ENCODE measurements at places on chromosomes 6 and 20.

- DNase-seq = no peak
Observed at GRCh38 chr20:44479643-44480042, 4.0 kb downstream of the TTPAL start.

DNA sequence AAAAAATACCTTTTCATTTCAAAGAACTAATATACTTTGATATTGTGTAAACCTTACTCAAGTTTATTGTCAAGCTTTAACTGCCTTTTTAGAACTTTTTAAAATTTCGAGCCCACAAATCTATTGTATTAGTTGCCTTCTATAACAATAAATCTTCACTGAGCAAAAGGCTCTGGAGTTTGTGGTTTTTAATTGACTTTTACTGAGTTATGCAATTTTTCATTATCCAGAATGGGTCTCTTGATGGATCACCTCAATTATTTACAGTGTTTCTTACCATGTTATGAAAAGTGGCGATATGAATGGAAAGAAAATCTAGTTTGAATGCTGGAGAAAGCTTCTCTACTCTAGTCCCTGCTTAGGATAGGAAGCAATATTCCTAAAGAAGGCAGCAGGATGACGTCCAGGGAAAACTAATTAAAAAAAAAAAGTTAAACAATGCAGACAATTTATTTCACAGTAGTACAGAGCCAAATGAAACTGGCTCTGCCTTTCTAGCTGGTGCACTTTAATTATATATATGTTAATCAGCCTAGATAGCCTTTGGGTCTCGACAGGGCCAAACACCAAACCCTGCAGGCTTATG lies 5.0 kb downstream of the ID4 start:
- DNase-seq = no peak

DNA sequence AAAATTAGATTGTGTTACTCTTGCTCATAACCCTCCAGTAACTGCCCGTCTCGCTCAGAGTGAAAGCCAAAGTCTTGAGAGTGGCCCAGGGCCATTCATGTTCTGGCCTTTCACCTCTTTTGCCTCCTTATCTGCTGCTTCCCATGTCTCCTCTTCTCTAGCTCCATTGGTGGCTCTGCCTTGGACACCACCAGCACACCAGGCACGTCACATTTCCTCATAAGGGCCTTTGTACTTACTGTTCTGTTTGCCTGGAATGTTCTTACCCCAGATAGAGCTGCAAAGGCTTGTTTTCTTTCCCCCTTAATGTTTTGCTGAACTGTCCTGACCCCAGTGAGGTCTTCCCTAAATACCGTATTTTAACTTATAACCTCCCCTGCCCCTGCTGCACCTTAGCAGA lies 29.3 kb downstream of the MCM8 start:
- DNase-seq = no peak

DNA sequence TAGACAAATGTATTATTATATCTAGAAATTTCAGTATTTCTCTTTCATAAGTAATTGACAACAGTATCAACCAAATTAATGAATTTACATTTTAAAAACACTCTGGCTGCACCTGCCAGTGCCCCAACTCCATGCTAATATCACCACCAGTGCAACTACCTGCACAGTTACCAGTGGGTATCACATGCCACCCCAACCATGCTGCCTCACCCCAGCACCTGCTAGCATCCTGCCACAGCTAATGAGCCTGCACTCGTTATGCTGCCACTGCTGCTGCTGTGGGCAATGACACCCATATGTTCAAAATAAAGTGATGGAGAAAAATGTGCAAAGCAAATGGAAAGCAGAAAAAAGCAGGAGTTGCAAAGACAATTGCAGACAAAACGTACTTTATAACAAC lies 855.9 kb upstream of the MANEA start:
- no peak for DNase-seq

- no peak for DNase-seq
Observed at GRCh38 chr6:108874470-108875160, 26.4 kb downstream of the ARMC2 start.

- DNase-seq = no peak
Observed at GRCh38 chr6:169794317-169795055, 43.1 kb downstream of the ERMARD start.

GRCh38 chr6:137876547-137876946 lies 9.5 kb downstream of the TNFAIP3 start:
- no peak for DNase-seq

GRCh38 chr6:132607544-132608233 lies 16.4 kb downstream of the TAAR2 start:
- DNase-seq = no peak

DNA sequence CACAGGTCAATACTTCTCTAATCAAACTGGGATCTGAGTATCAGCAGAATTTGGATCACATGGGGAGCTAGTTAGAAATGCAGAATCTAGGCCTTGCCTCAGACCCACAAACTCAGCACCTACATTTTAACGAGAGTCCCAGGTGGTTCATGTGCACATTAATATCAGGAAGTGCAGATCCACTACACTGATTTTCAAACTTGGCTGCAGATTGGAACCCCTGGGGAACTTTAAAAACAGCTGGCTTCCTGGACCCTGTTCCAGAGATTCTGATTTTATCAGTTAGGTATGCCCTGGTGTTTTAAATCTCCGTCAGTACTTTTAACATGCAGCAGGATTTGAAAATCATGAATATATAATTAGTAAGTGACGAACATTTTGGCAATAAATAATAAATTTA lies 1.9 kb upstream of the CST8 start:
- no peak for DNase-seq

DNA sequence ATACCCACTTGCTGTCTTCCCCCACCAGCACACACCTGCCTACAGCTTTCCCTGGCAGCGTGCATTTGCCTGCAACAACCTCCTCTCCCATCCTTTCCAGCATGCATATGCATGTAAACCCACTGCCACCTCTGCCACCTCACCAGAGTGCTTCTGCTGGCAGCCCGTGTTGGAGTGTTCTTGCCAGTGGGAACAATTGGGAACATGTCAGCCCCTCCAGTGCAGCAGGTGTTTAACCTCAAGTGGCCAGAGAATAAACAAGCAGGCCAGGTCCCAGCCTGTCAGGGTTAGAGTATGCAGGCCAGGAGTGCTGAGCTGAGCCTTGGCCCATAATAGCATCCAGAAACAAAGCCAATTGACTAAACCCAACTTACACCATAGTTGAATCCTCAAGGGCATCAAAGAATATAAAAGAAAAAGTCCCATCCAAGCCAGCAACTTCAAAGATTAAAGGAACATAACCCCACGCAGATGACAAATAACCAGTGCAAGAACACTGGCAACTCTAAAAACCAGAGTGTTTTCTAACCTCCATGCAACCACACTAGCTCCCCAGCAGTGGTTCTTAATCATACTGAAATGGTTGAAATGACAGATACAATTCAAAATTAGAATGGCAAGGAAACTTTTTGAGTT lies 1212.1 kb upstream of the CITED2 start:
- DNase-seq = no peak

DNA sequence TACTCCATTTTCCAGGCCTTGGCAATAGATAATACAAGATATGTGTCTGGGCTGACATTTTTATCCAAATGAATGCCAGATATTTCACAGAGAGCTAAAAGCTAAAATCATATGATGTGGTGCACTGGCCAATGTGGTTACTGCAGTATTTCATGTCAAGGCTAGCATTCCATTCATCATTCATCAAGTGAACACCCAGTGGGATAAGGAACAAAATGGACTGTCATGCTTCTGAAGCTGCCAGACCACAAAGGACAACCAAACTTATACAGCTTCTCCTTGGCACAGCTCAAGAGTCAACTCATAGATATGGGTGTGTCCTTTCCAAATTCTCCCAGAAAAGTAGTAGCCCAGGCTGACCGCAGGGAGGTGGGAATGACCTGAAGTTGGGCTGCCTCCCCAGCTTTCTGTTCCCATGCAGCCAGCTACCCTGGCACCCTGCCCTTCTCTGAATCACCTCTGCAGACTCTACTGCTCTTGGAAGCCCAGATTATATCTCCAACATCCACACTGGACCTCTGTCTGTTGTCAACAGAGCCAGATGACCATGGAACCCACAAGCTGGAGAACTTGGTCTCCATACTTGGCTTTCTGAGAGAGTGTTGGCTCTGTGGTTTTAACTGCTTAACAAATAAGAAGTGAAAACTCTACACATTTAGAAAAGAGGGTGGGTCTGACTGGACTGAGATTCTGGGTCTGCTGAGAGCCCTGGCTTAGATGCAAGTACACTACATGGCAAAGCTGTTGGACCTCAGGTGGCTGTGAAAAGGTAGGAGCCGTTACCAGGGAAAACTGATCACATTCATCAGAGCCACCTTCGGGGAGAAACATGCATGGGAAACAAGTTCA lies 122.8 kb downstream of the ALDH8A1 start:
- DNase-seq = no peak

DNA sequence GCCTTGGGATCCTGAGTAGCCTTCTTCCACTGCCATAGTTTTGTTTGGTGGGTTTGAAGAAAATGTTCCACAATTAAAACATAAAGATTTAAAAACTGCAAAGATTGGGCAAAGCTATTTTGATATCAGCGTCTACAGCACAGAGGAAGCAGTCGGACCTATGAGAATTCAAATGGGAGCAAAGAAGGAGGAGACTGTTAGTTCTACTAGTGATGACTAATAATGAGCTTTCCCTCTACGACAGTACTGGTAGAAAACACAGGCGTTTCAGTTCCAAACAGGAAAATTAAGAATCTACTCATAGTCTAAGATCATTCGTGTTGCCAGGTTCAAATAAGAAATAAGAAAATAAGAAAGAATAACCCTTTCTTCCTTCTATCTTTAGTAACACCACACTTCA lies 121.2 kb downstream of the INSM1 start:
- DNase-seq = no peak

GRCh38 chr6:41344876-41345275 lies 9.5 kb downstream of the NCR2 start:
- DNase-seq = no peak

DNA sequence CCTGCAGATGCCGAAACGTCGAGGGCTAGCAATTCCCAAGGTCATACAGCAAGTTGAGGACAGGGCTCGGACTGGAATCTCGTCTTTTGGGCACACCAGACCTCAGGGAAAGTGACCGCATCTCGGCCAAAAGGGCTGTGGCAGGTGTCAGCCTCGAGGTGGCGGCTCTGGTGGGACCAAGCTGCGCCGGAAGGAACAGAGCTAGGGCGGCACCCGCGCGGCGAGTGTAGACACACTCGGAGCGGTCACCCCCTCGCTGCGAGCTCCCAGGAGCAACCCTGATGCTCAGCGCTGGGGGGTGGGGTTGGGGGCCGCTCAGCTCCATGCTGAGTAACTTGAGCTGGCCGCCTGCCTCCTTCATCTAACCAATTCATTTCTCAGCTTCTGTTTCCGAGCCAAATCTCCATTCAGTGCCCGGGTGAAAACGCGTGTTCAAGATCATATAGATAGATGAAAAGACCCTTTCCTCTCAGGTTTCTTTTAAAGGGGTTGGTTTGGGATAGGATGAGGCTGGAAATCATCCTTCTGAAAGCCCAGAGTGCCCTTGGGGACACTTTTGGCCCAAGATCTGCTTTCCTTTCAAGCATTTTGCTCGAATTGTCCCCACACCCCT lies 2.2 kb upstream of the TUBB2B start:
- DNase-seq = no peak

GRCh38 chr6:43990275-43990626 lies 137.0 kb downstream of the MRPL14 start:
- no peak for DNase-seq

DNA sequence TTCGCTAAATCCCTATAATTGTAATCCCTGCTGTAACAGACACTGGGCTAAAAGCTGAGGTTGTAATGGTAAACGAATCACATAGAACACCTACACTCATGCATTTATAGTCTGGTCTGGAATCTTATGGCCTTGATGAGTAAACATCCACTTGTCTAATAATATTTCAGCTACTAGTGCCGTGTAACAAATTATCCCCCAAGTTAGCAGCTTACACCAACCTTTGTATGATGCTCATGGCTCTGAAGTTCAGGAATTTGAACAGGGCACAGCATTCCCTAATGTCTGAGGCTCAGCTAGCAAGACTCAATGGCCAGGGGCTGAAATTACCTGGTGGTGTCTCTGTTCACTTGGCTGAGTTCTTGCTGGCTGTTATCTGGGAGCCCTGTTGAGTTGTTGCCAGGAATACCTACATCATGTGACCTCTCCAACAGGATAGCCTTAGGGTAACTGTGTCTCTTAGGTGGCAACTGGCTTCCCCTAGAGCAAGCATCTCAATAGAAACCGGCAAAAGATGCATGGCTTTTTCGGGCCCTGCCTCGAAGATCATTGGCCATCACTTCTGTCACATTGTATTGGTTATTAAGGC lies 100.9 kb upstream of the TMEM170B start:
- no peak for DNase-seq

GRCh38 chr6:155216312-155217046 lies 47.3 kb upstream of the CLDN20 start:
- DNase-seq = no peak

GRCh38 chr6:13216236-13217014 lies 111.9 kb downstream of the TBC1D7 start:
- no peak for DNase-seq

DNA sequence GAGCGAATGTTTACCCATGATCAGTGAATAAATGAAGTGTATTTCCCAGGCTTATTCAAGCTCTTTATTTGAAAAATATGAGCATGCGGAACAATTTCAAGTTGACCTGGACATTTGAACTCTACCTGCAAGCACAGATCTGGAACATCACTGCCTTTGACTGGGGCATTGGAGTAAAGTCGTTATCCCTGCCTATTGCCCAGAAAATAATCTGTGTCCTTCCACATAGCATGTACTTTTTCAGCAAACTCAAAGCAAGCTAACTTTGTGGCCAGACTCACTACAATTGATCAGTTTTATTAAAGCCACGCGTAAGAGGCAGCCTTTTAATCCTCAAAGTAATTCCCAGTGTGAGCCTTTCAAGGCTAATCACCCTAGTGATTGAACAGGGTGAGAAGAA lies 73.4 kb upstream of the PAK5 start:
- DNase-seq = no peak

GRCh38 chr6:150129616-150130505 lies 13.0 kb upstream of the PPP1R14C start:
- no peak for DNase-seq

DNA sequence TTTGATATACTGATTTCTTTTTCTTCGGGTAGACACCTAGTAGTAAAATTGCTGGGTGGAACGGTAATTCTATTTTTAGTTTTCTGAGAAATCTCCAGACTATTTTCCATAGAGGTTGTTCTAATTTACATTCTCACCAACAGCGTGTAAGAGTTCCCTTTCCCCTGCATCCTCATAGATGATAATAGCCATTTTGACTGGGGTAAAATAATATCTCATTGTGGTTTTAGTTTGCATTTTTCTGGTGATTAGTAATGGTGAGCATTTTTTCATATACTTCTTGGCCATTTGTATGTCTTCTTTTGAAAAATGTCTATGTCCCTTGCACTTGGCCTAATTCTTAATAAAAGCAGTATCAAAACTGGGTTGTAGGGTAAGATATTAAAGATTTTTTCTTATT lies 148.9 kb upstream of the SIM1 start:
- DNase-seq = no peak

- no peak for DNase-seq
Observed at GRCh38 chr20:35360033-35360432, 51.7 kb downstream of the UQCC1 start.

GRCh38 chr20:11492386-11492785 lies 425.3 kb upstream of the BTBD3 start:
- DNase-seq = no peak

All from HuH-7.5 (cell line).